ENCODE measurements at places on chromosomes 7 and 10. TPM values are rescaled to one million over a fixed set of nuclear protein-coding genes. Genes with fewer than 3 reads are reported as not detected.

NYAP1 gene
- total RNA-seq = 1.4 TPM

TAS2R3 gene
- not detected for total RNA-seq

SGPL1 gene
- 23.4 TPM for total RNA-seq

SLC18A3 gene
- not detected for total RNA-seq

CFAP70 gene
- 0.29 TPM for total RNA-seq

ACSM6 gene
- not detected for total RNA-seq

TRDMT1 gene
- 2.0 TPM for total RNA-seq

NXPH1 gene
- total RNA-seq = not detected

AZGP1 gene
- total RNA-seq = not detected

INMT gene
- 6.6 TPM for total RNA-seq

WDR86 gene
- 17.6 TPM for total RNA-seq

ATG9B gene
- total RNA-seq = not detected

ACADSB gene
- total RNA-seq = 4.8 TPM

NCF1 gene
- not detected for total RNA-seq

TECPR1 gene
- 55.8 TPM for total RNA-seq

OR13A1 gene
- total RNA-seq = not detected

MKLN1 gene
- 20.5 TPM for total RNA-seq

KLF14 gene
- not detected for total RNA-seq

SPAG6 gene
- not detected for total RNA-seq

TUBAL3 gene
- total RNA-seq = not detected

ZNF365 gene
- total RNA-seq = 1.2 TPM

HHEX gene
- 3.9 TPM for total RNA-seq

ACTR3C gene
- total RNA-seq = 4.6 TPM

Data from myometrial cell (primary cell).